ENCODE measurements at places on chromosomes 12 and 14.

GRCh38 chr12:92601680-92602079, 101.1 kb upstream of the PLEKHG7 start:
- no peak for DNase-seq

- DNase-seq = no peak
These were observed 6.2 kb upstream of the DIO3 start for GRCh38 chr14:101554991-101555668.

DNA sequence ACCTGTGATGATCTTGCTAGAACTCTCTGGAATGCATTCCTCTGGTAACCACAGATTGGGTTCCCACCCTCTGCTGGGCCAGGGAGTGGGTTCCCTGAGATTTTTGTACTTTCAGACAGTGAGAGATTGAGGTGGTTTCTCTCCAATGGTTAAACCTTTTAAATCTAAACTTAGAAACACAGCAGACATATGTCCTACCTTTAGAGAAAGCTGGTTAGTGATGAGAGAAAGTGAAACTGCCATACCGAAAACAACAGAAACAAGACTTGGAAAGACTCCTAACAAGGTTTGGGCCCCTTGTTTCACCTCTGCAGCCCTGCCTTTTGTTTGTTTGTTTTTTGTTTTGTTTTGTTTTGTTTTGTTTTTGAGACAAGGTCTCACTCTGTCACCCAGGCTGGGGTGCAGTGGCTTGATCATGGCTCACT, 9.7 kb upstream of the SGPP1 start:
- DNase-seq = no peak

- no peak for DNase-seq
These were observed 198.7 kb upstream of the DCN start for GRCh38 chr12:91381309-91381804.

DNA sequence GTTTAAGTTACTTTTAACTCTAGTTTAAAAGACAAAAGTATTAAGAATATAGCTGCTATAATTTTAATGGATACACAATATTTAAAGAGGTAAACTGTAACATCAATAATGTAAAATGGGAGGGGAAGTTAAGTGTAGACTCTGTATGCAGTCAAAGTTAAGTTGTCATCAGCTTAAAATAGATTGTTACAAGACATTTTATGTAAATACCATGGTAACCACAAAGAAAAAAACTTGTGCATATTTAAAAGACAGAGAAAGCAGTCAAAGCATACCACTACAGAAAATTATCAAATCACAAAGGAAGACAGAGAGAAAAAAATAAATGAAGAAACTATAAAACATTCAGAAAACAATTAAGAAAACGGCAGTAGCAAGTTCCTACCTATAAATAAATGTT, 73.3 kb downstream of the CEP128 start:
- DNase-seq = no peak

GRCh38 chr14:102751088-102751487, 26.2 kb upstream of the TRAF3 start:
- no peak for DNase-seq

- DNase-seq = no peak
These were observed 3.3 kb upstream of the CHURC1 start for GRCh38 chr14:64910847-64911495.

DNA sequence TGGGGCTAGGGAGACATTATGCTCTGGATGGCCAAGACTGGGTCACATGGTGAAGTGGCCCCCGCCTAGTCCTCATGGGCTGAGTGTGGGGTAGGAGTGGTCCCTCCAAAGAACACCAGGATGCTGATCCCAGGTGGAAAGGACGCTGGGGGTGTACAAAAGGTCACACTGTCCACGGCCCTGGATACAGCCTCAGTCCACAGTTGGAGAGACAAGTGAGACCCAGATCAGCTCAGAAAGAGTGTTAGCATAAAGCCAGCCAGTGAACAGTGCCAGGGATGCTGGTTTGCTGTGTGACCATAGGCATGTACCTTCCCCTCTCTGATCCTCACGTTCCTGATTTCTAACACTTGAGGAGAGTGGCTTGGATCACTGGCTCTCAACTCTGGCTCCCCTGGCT, 13.4 kb upstream of the OAS2 start:
- DNase-seq = no peak

GRCh38 chr14:105711841-105712460, 185.6 kb downstream of the TMEM121 start:
- DNase-seq = no peak

GRCh38 chr14:78486621-78487020, 316.4 kb downstream of the NRXN3 start:
- DNase-seq = no peak

DNA sequence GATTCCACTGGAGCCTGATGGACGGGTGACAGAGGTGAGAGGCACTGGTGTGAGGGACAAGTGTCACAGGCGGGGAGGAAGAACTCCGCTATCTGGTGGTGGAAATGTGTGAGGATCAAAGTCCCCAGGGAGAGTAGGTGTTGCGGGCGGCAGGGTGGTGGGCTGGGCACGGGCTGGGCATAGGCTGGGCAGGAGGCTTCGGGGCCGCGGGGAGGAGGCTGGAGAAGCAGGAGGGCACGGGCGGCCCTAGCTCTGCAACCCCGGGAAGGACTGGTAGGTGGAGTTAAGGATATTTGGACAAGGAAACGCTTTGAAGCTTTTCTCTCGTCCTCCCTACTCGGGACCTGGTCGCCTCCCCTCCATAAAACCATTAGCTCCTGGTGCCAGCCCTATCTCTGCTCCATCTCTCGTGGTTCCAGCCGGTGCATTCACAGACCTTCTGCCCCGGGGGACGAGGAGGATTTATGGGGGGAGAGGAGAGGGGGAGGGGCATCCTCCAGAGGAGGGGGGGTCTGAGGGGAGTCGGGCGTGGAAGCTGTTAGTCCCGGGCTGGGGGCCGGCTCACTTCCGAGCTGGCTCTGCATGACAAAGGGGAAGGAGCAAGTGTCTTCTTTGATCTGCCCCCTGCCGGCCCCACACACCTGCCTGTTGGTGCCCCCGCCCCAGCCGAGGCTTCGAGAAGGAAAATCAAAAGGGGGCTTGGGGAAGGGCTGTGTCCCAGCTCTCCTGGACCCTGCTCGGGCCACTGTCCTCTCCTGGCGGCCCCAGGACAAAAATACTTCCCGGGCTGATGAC, 504 bp downstream of the WNT5B start:
- no peak for DNase-seq

DNA sequence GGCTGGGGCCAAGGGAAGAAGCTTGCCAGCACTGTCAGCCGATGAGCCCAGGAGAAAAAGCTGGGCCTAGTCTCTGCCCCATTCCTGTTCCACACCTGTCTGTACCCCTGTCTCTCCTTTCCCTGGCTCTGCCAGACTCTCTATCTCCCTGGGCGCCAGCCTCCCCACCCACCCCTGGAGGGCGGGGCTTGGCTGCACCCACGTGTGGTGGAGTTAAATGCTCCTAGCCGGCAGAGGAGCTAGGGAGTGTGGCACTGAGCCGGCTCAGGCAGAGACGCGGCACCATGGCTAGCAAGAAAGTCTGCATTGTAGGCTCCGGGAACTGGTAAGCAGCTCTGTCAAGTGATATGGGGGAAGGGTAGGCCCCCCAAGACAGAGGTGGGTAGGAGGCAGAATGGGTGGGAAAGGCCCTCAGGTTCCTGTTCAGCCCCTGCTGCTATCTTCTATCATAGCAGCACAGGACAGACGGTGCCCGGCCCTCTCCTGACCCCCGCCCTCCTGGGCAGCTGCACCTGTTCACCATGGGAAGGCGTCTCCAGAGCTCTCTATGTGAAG, at the start of gene GPD1:
TSS of gene GPD1 (plus strand) at position 242 of the 555 bp plus-strand sequence. CDS start at position 285, 43 bp downstream.
- DNase-seq = no peak

DNA sequence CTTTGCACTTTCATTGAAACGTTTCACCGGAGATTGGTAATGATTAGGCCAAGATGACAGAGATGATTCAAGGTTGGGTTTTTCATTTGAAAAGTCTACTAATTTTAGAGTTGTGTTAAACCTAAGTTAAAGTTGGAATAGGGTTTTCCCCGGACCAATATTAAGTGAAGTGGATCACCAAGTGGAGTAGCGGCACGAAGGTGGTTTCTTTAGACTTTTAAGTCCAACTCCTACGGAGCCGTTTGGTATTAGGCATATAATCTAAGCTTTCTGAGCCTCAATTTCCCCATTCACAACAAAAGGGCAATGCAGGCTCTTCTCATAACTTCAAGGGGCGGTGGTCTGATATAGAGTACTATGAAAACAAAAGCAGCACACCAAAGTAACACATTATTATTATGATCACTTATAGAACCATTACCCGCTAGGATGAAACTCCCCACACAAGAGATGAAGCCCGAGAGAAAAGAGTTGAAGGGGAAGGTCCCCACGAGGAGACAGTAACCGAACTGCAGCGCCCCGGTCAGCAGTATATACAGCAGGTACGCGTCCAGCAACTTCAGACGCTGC, 413 bp downstream of the DAD1 start:
- peak; percentile 37 for DNase-seq

DNA sequence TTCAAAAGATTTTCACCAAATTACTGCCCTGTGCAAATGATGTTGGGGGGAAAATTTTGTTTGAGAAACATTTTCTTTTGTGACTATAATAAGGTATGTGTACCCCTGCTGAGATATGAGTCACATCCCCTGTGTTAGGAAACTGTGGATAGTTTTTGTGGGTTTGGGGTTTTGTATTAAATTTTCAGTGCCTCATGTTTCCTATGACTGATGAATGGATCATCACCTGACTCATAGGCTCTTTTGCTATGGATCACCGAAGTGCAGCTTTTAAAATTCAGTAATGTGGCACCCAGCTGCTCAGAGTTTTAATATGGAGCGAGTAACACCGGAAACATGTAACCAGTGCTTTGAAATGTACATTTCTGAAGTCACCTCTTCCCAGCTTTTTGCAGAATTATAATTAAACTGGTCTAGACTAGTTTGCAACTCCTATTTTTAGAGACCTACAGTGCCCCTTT, 167.4 kb upstream of the HMGA2 start:
- DNase-seq = no peak

DNA sequence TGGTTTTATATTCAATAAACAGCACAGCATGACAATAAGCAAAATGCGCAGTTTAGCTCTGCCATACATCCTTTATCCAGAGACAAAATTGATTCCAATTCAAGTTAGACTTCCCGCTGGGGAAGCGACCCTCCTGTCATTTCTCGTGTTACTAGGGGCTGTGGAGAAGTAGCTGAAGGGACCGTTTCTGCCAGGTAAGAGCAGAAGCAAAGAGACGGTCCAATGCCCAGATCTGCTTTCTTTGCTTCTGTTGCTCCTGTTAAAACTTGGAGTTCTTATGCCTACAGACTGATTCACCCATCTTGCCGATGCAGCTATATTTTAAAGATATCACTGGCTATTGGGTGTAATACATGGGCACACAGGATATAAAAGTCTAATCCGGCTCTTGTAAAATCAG, 156.8 kb upstream of the AVPR1A start:
- no peak for DNase-seq

- DNase-seq = peak; percentile 37
These were observed 973.3 kb upstream of the TMEM132C start for GRCh38 chr12:127293507-127294310.

- DNase-seq = no peak
These were observed 442.5 kb downstream of the NRXN3 start for GRCh38 chr14:78612666-78613065.

DNA sequence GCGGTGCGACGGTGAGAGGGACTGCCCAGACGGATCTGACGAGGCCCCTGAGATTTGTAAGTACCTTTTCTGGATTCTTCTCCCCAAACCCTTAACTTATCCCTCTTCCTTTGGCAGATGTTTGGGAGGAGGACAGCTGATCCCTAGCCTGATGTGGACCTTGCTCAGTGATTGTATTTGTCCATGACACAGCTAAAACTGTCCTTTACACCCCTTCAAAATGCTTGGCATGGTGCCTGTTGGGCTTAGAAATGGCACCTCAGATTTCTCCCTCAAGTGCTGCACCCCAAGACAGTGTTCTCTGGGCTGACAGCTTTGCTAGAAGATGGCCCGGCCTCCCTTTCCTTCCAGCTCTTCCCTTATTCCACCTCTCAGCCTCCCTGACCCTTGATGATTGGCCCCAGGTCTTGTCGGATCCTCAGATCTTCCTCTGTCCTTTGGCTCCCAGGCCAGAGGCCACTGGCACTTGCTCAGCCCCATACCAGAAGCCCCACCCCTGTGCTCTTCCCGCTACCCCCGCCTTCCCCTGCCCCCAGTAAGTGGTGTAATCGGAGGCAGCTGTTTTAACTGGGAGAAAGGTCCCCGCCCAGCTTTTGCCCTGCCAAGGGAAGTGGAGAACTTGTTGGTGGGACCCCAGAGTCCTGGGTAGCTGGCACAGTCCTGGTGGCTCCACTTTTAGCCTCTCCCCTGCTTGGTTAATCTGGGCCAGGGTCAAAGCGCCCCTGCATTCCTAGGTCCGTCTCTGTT, 8.7 kb downstream of the LRP1-AS start:
- DNase-seq = no peak

DNA sequence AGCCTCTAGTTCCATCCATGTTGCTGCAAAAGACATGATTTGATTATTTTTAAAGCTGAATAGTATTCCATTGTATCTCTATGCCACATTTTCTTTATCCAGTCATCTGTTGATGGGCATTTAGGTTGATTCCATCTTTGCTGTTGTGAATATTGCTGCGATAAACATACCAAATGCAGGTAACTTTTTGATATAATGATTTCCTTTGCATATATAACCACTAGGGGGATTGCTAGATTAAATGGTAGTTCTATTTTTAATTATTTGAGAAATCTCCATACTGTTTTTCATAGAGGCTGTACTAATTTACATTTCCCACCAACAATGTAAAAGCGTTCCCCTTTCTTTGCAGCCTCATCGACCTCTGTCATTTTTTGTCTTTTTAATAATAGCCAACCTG, 342.5 kb downstream of the MDGA2 start:
- no peak for DNase-seq

DNA sequence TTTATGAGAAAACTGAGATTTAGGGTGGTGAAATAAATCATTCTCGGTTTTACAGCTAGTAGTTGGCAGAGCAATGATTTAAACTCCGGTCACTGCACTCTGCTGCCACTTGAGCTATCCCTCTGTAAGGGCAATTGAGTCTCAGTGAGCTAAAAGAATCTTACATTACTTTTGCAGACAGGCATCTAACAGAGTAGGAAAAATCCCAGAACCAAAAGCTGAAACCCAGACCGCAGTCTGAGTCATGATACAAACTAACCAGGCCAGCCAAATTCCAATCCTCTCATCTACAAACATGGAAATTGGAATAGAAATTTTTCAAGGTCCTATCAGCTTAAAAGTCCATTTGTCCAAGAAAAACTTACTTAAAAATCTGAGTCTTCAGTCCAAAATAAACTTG, 73.7 kb downstream of the ANKS1B start:
- no peak for DNase-seq

DNA sequence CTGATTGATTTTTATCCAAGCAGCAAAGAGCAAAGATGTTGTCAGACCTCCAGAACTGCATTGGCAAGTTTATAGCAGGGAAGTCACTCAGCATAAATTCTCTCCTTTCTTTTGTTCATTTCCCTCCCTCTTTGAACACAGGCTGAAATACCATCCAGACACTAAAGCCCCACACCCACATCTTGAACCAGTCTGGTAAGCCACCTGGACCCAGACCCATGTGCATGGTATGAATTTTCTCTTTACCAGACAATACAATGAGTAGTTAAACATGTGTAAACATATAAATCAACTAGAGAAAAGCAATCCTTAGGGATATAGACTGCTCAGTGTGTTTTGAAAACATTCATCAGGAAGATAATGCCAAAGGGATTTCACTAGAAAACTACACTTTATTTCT, 488.3 kb upstream of the FLRT2 start:
- no peak for DNase-seq

Data from stimulated activated CD4-positive, alpha-beta T cell treated with anti-CD3 and anti-CD28 coated beads, TNF-alpha, amount 100 ng/mL, for 24 hours (primary cell).